Sigmoid colon (tissue), 7 donors: ENCODE measurements at places on chromosomes 5 and 9. TPM values are rescaled to one million over a fixed set of nuclear protein-coding genes. Genes with fewer than 3 reads are reported as not detected.

FSD1L gene
- 1.6 TPM for polyA plus RNA-seq

CDC25C gene
- polyA plus RNA-seq = 5.9 TPM

NUTM2F gene
- polyA plus RNA-seq = not detected

CKMT2 gene
- polyA plus RNA-seq = 6.0 TPM

CDH9 gene
- polyA plus RNA-seq = not detected

LECT2 gene
- polyA plus RNA-seq = not detected

LCP2 gene
- polyA plus RNA-seq = 8.6 TPM

PCDHA3 gene
- 0.17 TPM for polyA plus RNA-seq

DNA sequence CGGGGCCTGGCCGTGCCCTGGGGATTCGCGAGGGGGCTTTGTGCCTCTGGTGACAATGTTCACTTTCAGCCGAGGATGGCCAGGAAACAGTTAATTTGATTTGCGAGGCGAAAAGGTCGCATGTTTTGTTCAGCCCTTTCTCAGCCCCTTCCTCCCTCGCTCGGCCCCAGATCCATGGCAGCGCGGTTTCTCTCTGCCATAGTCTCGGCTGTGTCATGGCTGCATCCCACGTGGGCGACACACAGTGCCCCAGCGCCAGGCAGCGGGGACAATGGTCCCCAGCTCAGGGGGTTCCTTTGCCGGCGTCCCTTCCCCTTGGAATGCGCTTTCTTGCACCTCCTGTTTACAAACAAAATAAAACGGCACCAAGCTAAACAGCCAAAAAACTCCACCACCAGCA, 370.3 kb upstream of the IRX2 start:
- H3K36me3 ChIP-seq = no peaks in the 10 kb centered on the region
- H3K27me3 ChIP-seq = peaks cover 8% of the 10 kb centered on the region
- no peak overlapping the region for H3K27ac ChIP-seq
- H3K4me1 ChIP-seq = no peaks in the 10 kb centered on the region

DNA sequence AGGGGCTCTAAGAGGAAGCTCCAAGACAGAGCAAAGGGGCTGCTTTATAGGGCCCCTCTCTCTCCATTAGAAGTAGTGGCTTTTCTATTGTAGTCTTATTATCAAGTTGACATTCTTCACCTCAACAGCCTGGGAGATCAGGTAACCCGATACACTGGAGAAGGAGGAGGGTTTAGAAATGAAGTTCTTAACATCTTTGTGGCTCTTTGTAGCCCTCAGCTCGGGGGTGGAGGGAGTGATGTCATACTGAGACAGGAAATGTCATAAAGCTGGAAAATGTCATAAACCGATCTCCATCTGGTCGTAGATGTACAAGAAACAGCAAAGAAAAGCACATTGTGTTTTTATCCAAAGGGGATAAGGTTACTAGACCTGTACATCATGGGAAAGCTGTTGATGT, 17.9 kb downstream of the PDZD2 start:
- H3K27me3 ChIP-seq = no peaks in the 10 kb centered on the region
- H3K4me1 ChIP-seq = no peaks in the 10 kb centered on the region
- no peak for DNase-seq

DNA sequence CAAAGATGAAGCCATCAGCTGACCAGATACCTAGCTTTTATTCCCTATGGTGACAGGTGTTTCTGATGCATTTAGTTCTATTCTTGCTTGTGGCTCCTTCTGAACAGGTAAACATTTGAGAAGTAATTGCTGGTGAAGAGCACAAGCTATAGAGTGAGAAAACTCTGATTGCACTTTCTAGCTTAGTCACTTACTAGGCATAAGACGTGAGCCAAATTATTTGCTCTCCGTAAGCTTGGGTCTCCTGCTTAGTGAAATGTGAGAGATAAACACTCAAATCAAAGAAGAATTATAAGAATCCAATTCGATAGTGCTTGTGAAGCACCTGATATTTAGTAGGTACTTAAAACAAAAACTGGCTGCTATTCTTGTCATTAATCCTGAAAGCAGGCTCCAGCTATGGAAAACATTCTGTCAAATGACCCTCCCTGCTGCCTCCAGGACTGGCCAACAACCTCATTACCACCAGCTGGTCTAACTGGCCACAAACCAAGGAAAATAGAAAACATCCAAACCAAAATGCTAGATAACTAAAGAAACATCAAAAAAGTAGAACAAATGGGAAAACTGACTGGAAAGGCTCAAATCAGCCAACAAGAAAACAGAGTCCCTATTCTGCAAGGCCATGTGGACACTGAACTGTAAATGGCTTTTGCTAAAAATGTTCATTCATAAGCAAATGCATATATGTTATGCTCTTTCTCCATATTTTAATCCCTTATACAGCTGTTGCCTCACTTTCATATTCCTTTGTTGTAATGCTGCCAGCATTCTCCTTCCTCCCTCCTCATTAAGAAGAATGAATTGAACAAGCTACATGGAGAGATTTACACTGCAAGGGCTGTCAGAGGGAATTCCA, 616.1 kb downstream of the DTWD2 start:
- no peak for DNase-seq
- H3K4me3 ChIP-seq = no peak overlapping the region
- no peaks in the 10 kb centered on the region for H3K36me3 ChIP-seq
- no peak overlapping the region for H3K27ac ChIP-seq
- peaks cover 10% of the 10 kb centered on the region for H3K4me1 ChIP-seq

GRCh38 chr9:133787754-133788025, 49.5 kb upstream of the SARDH start:
- no peak overlapping the region for H3K27ac ChIP-seq
- H3K4me3 ChIP-seq = no peak overlapping the region
- H3K4me1 ChIP-seq = peaks cover 14% of the 10 kb centered on the region
- DNase-seq = no peak
- no peaks in the 10 kb centered on the region for H3K27me3 ChIP-seq

GRCh38 chr5:63125392-63125791, 546.8 kb downstream of the LRRC70 start:
- no peaks in the 10 kb centered on the region for H3K36me3 ChIP-seq
- no peak for DNase-seq
- H3K27me3 ChIP-seq = no peaks in the 10 kb centered on the region
- no peak overlapping the region for H3K4me3 ChIP-seq

- H3K27ac ChIP-seq = no peak overlapping the region
- no peak for DNase-seq
- no peaks in the 10 kb centered on the region for H3K27me3 ChIP-seq
- H3K4me3 ChIP-seq = no peak overlapping the region
- no peaks in the 10 kb centered on the region for H3K4me1 ChIP-seq
These were observed 180.7 kb downstream of the TARS1 start for GRCh38 chr5:33621514-33621913.

GRCh38 chr5:2266641-2267240, 384.0 kb upstream of the IRX4 start:
- DNase-seq = peak; percentile 5
- H3K27me3 ChIP-seq = no peaks in the 10 kb centered on the region
- H3K27ac ChIP-seq = no peak overlapping the region
- H3K4me3 ChIP-seq = no peak overlapping the region

GRCh38 chr5:1335540-1336095, 9.3 kb downstream of the CLPTM1L start:
- no peak overlapping the region for H3K27ac ChIP-seq
- no peaks in the 10 kb centered on the region for H3K4me1 ChIP-seq
- no peaks in the 10 kb centered on the region for H3K27me3 ChIP-seq
- H3K4me3 ChIP-seq = no peak overlapping the region
- no peak for DNase-seq
